ENCODE measurements at places on chromosomes 7 and 10.

DNA sequence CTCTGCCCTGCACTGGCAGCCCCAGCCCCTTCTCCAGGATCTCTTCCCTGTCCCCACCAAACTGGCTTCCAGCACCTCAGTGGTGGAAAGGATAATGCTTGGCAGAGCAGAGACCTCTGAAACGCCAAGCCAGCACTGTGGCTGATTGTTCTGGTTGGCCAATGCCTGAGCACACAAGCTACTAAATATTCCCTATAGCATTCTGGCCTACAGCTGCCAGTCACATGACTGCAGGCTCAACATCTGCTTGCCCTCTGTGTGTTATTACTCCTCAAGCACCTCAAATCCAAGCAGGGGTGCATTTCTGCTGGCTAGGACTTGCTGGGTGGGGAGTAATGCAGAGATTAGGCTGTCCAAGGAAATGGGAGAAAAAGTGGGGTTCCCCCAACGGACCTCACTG lies 6.1 kb downstream of the TBATA start:
- DNase-seq, result no peak

- DNase-seq, result no peak
Measured at GRCh38 chr10:131167036-131167860, 144.3 kb downstream of the TCERG1L start.

DNA sequence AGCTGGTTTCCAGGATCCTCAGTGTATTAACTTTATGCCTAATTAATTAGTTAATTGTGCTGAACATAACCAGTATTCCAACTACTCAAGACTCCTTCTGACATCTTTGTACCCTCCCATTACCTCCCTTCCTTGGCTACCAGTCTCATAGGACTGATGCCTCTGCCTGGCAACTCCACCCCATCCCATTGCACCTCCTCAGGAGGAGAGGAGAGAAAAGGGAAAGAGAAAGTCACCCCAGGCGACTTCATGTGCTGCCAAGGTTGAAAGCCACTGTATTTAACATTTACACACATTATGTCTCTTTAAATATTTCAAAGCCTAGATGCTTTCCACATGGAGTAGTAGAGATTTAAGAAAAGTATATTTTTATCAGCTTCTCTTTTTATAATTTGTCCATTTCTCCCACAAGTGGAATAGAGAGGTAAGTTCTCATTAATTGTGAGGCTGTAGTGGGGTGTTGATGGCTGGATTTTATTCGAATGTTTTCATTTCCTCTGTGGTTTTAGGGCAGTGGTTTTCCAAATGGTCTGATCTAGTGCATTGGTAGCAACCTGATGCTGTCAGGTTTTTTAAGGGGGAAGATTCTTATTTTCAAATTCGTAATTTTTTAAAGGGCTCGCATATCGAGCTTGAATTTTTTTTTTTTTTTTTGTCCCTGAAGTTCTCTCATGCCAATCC lies 148.0 kb downstream of the BICC1 start:
- DNase-seq, result no peak

DNA sequence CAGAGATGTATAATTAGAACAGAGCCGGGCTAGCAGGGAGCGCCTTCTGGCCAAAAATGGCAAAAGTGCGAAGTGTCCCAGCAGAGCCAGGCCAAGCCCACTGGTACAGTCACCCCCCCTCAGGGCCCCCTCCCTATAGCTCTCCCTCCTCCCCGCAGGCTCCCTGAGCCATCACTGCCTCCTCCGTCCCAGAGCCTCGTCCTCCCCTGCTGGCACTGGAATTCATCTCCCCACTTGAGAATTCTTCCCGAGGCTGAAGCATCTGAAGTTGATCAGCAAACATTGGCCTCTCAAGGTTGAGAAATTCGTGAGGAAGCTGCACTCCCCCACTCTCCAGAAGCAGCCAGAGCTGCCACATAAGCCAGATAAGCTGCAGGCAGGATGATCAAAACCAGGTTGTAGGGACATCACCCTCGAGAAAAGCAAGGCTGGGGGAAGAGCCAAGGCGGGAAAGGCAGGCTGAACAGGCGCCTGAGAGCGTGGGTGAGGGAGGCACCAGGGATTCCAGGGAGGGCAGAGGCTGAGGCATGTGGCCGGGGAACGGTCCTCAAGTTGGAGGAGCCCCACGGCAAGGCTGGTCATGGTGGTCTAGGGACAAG lies 23.4 kb downstream of the CAMK2G start:
- peak; percentile 42 for DNase-seq

DNA sequence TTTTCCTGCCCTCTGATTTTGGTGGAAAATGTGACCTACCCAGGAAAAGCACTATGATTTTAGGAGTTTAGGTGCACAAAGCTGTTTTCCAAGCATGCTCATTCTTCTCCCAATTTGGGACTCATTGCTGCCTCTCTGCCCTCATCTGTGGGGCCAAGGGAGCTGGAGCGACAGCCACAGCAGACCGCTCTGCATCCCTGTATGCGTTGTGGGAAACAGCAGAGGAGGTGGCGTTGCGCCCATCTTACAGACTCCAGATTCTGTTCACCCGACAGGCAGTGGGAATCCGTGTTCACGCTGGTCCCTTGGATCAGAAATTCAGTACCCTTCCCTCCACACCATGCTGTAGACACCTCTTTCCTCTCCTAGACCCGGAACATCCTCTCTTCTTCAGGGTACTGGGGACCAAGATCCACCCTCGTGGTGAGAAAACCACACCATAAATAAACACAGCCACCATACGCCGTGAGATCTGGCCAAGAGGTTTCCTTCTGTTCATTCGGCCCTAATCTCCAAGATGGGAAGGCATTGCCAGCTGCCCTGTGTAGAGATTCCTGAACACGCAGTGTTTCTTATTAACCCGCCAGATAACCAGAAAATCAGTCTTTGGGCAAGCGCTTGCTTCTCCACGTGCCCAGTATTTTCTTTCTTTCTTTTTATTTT lies 87.9 kb downstream of the CUX1 start:
- no peak for DNase-seq

Measured in SK-N-MC (cell line).